IMR-90 (cell line): ENCODE measurements at places on chromosomes 2 and 18. TPM values are rescaled to one million over a fixed set of nuclear protein-coding genes. Genes with fewer than 3 reads are reported as not detected.
A peak's percentile ranks its signal among the peaks of the same experiment; 100 is the strongest.

Gene KLHL30
- under 0.01 TPM in 1 of 2 replicates, not detected in the other for total RNA-seq

Gene DNMT3A
- 6.1 and 9.7 TPM in 2 replicates for total RNA-seq

Gene SERPINB4
- total RNA-seq = not detected in 2 replicates

Gene REG1B
- total RNA-seq = not detected in 2 replicates

Gene FOXI3
- not detected in 2 replicates for total RNA-seq

Gene TACR1
- under 0.01 TPM in 2 replicates for total RNA-seq

Gene MRPL30
- 34.8 and 39.2 TPM in 2 replicates for total RNA-seq

Gene SCN9A
- total RNA-seq = 135 and 179 TPM in 2 replicates

Gene COL4A4
- total RNA-seq = 0.28 TPM in 1 of 2 replicates, not detected in the other

- DNase-seq = no peak
Observed at GRCh38 chr2:8096484-8096883, 585.4 kb upstream of the ID2 start.

DNA sequence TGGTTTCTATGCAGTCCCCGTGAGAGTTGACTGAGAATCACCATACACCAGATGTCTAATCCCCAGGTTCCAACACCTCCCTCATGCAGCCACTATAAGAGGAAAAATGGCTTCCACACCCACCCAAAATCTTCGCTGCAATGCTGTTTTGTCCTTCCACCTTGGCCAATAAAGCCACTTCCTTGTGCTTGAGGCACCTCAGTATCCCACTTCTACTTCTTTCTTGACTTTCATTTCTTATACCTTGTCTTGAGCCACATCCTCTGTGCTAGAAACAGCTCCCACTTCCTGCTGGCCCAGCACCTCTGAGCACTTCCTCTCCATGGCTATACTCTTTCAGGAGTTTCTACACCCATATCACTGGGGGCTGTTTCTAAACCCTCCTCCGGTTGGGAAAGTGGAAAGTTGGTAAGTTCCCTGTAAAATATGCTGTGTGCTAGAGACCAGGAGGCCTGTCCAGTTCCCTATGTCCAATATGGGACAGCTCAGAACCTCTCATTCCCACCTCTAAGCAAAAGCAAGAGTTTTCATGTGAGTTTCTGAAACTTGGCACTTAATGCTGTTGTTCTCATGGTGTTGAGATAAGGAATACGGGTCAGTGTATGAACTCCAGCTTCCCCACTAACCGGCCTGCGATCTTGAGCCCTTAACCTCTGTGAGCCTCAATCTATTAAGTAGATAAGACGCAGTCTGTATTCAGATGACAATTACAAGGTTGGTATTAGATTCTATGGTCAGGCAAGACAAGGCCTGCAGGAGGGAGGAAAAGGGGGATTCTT, 209.1 kb upstream of the ID2 start:
- DNase-seq = no peak

DNA sequence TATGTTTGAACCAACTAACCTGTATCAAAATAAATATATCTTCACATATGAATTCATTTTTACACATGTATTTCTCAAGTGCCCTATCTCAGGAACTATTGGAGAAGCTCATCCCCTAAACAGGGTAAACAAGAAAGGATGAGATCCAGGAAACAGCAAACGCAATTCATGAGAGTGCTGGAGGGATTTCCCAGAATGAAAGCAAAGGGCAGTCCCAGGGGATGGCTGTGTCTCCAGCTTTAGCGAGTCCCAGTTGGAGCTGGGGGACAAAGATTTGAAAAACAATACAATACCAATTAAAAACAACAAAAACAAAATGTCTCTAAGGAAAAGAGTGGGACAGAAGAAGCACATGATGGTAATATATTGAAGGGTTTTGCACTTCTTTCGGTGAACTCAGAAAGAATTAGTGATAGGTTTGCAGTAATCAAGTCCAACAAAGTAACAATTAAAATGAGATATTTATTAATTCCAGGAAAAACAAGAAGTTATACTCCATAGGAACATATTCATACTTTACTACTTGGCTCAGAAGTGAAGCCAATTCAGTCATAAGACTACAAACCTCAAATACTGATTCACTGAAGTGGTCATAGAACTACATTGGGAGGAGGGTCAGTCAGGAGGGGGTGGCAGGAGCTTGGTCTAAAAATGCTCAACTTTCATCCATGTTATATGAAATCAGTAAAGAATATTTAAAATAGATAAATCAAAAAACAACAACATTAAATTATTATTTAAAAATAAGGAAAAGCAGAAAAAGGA, 73.1 kb upstream of the PDE1A start:
- peak; percentile 33 for DNase-seq

- DNase-seq = peak; percentile 80
Observed at GRCh38 chr2:148989882-148990493, 48.5 kb upstream of the LYPD6B start.

DNA sequence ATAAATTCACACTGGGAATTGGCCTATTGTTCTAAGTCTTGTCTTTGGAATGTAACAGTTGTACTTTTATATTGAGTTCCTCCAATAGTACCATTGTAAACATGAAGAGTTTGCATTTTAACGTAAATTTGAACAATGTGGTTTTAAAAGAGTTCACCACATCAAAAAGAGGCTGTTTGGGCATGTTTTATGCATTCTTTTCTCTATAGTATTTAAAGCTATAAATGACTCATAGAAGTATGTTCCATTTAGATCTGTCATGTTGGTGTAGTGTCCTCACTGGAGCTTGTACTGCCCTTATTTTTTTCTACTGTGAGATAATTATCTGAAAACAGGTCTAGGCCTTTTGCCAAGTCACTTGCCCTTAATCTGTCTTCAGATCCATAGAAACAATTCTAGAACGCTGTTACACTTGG, 141.9 kb downstream of the RHBDD1 start:
- peak; percentile 74 for DNase-seq

DNA sequence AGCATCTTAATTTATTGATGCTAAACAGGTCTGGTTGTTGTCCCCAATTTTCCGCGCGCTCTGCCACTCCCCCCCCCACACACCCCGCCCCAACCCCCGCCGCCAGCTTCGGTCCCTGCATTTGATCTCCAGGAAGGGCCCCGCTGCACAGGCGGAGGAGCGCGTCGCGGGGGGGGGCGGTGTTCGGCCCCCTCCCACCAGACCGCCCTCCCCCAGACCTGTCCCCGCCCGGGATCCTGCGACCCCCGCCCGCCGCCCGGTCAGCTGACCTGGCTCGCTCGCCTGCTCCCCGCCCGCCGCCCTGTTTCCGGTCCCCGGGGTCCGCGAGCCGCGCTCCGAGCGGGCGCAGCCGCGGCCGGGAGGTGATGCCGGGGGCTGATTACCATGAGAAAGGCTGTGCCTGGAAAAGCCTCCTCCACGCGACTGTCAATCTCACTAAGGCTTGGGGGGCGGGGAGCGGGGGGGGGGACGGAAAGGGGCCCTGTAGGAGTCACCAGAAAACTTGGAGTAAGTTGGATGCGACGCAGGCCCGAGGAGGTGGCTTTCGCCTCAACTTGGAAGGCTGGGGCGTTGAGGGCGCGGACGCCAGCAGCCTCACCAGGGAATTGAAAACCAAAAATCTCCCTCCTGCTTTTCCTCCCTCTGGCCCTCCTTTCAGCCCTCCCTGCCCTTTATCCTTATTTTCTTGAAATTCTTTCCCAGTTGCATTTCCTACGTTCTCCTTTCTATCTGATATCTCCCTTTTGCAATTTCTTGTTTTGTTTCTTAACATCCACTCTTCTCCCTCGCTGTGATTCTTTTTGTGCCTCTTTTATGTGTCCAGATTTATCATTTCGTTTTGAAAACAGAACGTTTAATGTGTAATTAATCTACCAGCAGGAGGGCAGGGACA, 4.4 kb upstream of the ZEB2 start:
- DNase-seq = no peak

GRCh38 chr2:192082121-192082520, 112.6 kb downstream of the TMEFF2 start:
- DNase-seq = no peak

- DNase-seq = no peak
Observed at GRCh38 chr2:110853948-110854347, 121.6 kb downstream of the ACOXL start.

DNA sequence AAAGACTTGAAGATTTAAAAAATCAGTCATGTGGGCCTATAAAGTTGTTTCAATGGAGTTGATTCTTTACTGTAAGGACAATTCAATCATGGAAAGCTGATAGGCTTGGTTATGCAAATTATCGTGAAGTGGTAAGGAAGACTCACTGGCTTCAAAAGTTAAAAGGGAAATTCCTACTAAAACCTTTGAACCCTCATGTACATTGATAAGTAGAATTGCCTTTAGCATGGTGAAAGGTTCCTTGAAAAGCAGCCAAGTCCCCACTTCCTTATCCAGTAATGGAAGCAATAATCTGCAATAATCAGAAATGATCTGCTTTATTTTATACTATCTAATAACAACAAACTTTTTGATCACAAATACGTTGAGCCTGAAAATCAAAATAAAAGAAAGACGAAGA, 14.4 kb upstream of the CCL20 start:
- no peak for DNase-seq

- DNase-seq = peak; percentile 54
Observed at GRCh38 chr2:213199871-213200270, 48.5 kb upstream of the IKZF2 start.

GRCh38 chr18:60180671-60181070, 191.9 kb downstream of the MC4R start:
- no peak for DNase-seq

DNA sequence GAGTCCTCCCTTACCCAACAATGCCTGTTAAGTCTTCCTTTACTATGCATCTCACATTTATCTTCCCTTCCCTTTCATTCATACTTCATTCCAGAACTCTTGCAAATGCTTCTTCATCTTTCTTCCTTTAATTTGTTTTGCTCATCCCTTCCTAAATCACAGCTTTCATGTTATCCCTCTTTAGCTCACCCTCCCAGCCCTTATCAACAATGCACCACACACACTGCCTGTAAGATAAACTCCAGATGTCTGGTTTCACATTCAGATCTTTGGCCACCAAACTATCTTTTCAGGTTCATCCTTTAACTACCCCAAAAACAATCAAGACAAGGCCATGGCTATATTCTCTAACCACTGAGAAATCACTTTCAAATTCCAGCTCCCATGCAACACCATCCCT, 3.4 kb downstream of the CCDC93 start:
- DNase-seq = no peak

DNA sequence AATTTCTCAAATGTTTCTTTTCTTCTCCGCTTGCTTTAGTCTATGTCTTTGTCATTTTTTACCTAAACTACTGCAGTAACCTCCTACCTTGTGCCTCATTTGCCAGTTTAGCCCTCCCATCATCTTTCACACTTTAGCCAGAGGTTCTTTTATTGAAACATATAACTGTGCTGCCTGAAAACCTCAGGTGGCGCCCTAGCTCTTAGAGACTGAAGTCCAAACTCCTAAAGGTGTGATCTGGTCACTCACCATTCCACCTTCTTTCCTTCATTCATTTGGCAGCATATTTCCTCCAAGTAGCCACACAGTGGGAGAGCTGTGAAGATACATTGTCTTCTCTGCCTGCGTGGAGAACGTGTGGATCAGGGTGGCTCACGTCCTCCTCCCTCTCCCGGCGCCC, 98.2 kb upstream of the MAPRE2 start:
- DNase-seq = no peak

- no peak for DNase-seq
Observed at GRCh38 chr2:239544143-239544917, 143.5 kb upstream of the HDAC4 start.

GRCh38 chr18:59006461-59007067, 133.1 kb upstream of the SEC11C start:
- DNase-seq = no peak

- no peak for DNase-seq
Observed at GRCh38 chr2:84972932-84973331, 2.0 kb downstream of the KCMF1 start.

- peak; percentile 46 for DNase-seq
Observed at GRCh38 chr2:167209784-167210183, 321.5 kb downstream of the XIRP2 start.

DNA sequence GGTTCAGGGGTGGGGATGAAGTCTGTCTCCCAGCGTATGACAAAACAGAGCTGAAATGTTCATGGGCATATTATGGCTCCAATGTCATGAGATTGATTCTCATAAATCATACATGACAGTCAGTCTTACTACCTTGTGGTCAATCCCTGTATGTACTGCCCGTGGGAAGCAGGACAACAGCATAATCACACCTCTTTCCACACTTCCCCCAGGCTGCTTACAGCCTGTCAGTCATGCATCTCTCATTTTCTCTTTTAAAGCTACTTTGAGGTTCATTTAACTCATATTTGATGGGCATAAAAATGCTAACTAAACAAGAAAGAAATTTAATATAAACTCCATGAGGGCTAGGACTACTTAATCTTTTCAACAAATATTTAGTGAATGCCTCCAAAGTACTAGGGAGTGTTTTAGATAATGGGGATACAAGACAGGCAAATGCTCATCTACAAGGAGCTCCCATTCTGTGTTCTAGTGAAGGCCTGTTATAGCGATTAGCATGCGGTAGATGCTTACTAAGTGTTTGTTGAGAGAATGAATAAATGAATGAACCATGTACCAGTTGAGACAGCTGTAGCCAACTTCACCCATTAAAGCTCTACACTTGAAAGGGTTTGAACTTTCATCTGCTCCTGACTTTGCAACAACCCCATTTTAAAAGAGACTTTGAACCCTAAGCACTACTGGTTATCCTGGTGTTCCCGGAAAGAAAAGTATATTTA, 89.1 kb downstream of the ALPK2 start:
- DNase-seq = no peak

GRCh38 chr2:42340045-42340937, 20.7 kb downstream of the COX7A2L start:
- no peak for DNase-seq

GRCh38 chr18:3066341-3067110, 53.6 kb upstream of the LPIN2 start:
- no peak for DNase-seq

GRCh38 chr2:100813527-100813926, 6.4 kb upstream of the NPAS2 start:
- DNase-seq = peak; percentile 42

DNA sequence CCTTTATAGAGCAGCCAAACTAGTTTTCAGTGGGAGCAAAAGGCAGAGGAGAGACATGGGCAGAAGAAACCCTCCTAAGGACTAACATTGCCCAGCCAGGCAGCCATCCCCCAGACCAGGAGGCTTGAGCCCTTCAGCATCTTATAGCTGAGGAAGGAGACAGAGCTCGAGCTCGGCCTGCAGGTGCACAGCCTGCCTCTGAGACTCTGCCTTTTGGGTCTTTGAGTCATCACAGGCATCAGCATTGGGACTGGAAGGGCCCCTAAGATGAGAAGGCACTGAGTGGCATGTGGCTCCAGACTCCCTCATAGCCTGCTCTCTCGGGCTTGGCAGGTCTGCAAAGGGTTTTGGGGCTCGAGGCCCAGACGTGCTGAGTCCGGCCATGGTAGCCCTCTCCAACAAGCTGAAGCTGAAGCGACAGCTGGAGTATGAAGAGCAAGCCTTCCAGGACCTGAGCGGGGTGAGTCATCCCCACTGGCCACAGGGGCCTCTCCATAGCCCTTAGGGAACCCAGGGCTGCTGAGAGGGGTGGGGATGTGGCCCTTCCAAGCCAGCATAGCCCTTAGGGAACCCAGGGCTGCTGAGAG, 84.1 kb downstream of the EPAS1 start:
- DNase-seq = peak; percentile 30

DNA sequence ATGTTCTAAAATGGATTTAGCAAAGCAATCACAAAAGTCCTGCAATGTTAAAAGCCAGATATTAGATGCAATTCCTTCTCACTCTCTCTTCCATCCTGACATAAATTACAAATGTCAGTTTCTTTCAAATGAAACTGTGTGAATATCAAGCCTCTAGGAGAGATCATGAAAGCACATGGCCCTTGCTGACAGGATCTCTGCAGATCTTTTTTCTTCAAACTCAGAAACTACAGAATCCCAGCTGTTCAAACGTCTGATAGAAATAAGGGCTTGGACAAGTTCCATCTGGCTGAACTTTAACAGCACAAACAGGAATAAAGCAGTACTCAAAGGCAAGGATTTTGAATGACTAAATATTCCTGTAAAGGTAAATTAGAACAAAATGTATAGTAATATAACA, 47.6 kb downstream of the PDE1A start:
- peak; percentile 67 for DNase-seq
